Activated T-cell treated with anti-CD3 and anti-CD28 coated beads for 1 hour (primary cell): ENCODE measurements at places on chromosomes 6 and 20.

DNA sequence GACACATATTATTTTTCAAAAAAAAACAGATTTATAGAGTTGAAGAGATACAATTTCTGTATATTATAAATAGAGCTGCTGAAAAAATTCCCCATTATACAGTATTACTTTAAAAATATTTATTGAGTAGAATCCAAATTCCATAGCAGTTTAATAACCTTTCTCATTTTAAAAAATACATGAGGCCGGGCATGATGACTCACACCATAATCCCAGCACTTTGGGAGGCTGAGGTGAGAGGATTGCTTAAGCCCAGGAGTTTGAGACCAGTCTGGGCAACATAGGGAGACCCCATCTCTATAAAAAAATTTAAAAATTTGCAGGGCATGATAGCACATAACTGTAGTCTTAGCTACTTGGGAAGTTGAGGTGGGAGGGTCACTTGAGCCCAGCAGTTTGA, 13.0 kb downstream of the ATRN start:
- no peak for DNase-seq

GRCh38 chr6:136961848-136962247, 39.7 kb downstream of the SLC35D3 start:
- DNase-seq, result no peak

- DNase-seq, result no peak
Observed at GRCh38 chr20:44073011-44073674, 113.8 kb downstream of the JPH2 start.

DNA sequence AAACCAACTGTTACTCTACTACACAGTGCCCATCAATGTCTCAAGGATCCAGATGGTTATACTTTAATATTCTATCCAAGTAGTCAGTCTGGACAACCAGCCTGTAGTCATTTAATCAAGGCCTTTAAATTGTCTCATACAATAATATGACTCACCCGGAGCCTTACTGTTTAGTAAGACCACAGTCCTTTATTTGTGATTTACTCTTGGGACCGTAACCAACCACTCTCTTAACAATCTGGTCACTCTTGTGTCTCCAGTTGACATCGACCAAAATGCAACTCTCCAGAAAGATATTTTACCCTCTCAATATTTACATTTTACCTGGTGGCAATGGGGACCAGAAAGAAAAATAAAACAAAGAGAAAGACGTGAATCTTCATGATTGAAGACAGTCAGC, 14.9 kb downstream of the DEFB114 start:
- DNase-seq, result no peak

- no peak for DNase-seq
Observed at GRCh38 chr20:60649541-60649940, 602.5 kb upstream of the CDH4 start.

GRCh38 chr6:157867155-157867559, 44.1 kb downstream of the SNX9 start:
- no peak for DNase-seq

DNA sequence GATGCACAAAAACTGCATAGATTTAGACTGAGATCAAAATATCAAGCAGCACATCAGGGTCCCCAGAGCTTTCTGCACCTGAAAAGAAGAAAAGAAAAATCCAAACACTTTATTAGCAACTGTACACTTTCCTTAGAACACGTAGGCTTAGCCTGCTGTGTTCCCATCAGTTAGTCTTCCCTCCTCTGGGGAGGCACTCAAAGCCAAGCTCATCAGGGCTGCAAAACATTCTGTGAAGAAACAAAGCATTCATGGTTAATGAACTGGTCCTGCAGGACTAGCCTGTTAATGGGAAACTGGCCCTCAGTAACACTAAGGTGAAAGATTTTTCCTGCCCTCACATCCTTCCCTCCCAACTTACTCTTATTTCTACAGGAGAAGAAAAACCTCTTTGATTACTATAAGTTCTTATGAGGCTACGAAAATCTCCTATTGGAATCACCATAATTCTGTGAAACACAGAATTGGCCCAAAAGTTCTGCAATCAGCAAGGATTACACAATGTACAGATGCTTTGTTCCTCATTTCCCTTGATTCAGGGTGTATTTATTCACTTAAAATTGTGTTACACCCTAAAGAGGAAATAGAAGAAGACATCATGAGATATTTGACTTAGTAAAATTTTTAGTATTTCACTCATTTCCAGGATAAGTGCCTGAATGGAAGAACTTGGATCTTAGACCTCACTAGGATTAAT, 901.0 kb upstream of the MAP3K7 start:
- DNase-seq, result no peak

DNA sequence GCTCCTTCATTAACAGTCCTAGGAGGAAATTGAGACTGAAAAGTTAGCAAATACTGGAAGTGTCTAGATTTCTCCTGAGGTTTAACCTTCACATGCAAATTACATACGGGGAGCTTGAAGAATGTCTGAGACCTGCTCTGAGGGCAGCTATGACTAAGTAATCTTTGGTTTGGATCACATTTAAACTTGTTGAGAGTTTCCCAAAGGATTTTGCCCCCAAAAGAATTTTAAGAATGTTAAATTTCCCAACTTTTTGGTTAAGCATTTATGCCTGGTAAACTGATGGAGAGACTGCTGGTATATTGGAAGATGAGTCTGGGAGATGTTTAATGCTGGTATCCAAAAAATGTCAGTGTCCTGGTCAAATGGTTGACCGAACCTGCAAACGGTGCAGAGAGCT, 97.0 kb downstream of the RREB1 start:
- no peak for DNase-seq

GRCh38 chr6:137495703-137496336, 1.6 kb upstream of the OLIG3 start:
- no peak for DNase-seq

GRCh38 chr6:88722686-88723085, 240.7 kb downstream of the RNGTT start:
- DNase-seq, result no peak

GRCh38 chr6:106134906-106135634, 48.9 kb downstream of the PRDM1 start:
- no peak for DNase-seq

DNA sequence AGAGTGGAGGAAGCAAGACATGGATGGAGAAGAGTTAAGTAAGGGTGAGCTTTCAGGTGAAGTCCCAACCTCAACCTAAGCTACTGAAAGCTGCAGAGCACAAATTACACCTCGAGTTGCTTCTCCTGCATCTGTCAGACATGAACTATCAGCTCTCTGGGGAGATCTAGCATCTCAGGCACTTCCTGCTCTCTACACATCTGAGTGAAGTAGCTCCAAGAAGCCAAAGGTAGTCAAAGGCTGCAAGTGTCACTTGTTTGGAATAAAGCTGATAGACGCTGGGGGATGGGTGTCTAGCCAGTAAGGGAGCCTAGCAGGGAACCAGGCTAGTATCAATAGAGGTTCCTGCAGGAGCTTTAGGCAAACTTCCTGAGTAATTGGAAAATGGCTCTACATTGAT, 228.0 kb downstream of the PLCB1 start:
- DNase-seq, result no peak

DNA sequence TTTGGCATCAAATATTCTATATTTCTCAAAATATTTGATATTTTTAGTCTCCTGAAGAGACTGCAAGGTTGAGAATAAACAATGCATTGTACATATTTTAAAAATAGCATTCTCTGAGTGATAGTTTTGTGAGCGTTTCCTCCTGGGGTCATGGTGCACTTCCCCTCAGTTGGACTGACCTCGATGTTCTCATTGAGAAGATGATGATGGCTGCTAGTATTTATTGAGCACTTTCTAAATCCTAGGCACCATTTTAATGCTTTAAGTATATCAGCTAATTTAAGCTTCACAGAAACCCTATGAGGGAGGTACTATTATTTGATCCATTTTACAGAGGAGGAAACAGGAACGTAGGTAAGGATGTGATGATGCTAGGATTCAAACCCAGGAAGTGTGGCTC, 18.2 kb downstream of the DSE start:
- no peak for DNase-seq

GRCh38 chr20:52047811-52048764, 143.5 kb downstream of the ZFP64 start:
- no peak for DNase-seq

GRCh38 chr6:128711149-128711548, 171.8 kb upstream of the LAMA2 start:
- DNase-seq, result no peak

GRCh38 chr6:22627644-22628043, 58.3 kb downstream of the HDGFL1 start:
- DNase-seq, result no peak

DNA sequence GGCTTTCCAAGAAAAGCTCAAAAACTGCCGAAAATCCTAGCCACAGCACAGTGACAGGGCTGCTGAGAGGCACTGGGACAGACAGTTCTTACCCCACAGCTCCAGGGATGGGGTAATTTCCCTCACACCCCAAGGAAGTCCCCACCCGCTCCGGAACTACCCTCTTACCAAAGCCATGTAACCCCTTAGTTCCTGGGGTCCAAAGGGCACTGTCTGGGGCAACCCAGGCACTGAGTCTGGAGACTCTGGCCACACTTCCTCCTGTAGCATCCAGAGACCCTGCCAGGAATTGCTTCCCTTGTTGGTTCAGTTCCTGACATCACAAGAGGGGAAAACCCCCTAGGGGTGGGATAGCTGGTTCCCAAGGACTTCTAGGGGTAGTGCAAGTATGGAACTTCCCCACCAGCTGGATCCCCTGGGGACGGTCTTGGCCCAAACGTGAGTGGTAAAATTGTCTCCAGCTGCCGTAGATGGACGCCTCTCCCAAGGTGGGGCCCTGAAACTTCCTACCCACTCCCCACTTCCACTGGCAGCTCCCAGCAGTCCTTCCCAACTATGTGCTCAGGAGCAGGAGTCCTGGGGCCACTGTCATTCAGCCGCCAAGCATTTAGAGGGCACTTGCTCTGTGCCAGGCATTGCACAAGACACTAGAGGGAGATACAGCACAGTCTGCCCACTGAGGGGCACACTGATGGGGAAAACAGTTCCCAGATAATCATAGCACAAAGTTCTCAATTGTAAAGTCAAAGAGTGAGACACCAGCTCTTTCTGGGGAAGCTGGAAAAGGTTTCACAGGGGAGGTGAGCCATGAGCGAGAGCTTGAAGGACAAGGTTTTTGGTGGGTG, 17.2 kb upstream of the HCK start:
- DNase-seq, result no peak

GRCh38 chr6:51753635-51754034, 333.8 kb downstream of the PKHD1 start:
- no peak for DNase-seq

GRCh38 chr20:20551409-20551808, 161.0 kb downstream of the RALGAPA2 start:
- no peak for DNase-seq

GRCh38 chr6:169933839-169934698, 182.6 kb downstream of the ERMARD start:
- DNase-seq, result no peak
